Common myeloid progenitor, CD34-positive (primary cell): ENCODE measurements at places on chromosomes 12 and 14.

DNA sequence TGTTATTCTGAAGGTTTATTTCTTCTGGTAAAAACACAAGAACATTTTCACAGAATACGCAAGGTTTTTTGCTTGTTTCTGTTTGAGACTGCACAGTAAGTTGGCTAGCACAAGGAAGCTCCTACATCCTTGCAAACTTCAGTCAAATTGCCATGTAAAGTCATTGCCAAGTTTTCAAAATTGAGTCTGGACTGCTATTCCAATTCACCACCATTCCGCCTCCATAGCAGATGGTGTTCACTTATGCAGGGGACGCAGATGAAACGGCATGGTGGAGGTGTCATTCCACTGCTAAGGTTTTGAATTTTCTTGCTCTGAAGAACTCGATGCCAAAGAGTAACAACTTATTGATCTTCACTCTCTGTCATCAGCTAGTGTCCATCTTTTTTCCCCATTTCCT lies 303.9 kb upstream of the SYT1 start:
- DNase-seq: no peak

- DNase-seq: peak; percentile 96
These were observed 17.1 kb upstream of the EMP1 start for GRCh38 chr12:13179211-13180074.

- DNase-seq: no peak
These were observed 42.1 kb downstream of the FOXN3 start for GRCh38 chr14:89374908-89375307.

DNA sequence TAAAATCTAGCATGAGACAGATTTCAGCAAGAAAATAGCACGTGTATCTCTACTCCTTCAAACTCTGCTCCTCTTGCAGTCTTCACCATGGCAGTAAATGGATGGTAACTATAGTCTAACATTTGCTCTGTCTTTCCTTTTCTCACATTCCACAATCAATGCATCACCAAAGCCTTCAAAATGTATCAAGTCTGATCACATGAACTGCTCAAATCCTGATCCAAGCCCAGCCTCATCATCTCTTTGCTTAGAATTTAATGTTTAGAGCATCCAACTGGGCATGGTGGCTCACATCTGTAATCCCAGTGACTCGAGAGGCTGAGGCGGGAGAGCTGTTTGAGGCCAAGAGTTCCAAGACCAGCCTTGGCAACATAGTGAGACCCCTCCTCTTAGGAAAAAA lies 45.9 kb downstream of the CDK17 start:
- no peak for DNase-seq

DNA sequence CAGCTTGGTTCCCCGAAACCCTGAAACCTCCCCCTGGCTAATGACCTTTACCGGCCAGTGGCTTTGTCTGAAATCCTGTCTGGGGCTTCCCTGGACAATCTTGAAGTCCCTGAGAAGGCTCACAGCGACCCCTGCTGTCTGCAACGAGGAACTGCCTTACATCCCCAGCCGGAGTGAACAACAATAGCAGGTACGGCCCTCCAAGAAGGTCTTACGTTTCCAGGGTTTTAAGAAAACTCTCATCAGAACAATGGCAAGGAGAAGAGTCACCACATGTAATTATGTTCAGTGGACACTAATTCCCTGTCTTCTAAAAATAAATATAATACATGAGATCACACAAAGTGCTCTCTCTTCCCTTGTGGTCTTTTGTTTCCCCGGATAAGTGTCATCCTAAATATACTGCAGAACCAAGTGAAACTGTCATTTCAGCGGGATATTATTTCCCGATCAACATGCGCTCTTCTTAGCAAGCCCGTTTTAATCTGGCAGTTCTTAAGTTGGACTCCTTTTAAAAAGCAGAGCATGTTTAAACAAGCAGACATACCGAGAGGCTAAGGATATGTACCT lies 53.3 kb downstream of the RBM19 start:
- peak; percentile 71 for DNase-seq

GRCh38 chr12:116262741-116263140 lies 14.8 kb downstream of the MED13L start:
- no peak for DNase-seq

DNA sequence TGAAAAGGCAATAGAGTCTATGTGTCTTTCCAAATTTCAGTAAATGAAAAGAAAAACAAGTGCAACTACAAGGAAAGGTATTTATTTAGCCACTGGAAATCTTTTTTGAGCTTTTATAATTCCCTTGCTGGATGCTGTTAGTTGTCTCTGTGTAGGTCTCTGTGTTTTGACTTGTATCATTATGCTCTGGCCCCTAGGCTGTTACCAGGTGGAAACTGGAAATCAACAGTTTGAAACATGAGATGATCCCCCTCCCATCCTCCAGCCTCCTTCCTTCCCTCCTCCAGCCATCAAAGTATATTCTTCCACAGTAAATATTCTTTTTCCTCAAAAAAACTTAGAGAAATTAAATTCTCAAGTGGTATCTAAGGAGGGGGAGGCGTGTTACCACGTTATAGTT lies 934 bp upstream of the DCN start:
- no peak for DNase-seq

DNA sequence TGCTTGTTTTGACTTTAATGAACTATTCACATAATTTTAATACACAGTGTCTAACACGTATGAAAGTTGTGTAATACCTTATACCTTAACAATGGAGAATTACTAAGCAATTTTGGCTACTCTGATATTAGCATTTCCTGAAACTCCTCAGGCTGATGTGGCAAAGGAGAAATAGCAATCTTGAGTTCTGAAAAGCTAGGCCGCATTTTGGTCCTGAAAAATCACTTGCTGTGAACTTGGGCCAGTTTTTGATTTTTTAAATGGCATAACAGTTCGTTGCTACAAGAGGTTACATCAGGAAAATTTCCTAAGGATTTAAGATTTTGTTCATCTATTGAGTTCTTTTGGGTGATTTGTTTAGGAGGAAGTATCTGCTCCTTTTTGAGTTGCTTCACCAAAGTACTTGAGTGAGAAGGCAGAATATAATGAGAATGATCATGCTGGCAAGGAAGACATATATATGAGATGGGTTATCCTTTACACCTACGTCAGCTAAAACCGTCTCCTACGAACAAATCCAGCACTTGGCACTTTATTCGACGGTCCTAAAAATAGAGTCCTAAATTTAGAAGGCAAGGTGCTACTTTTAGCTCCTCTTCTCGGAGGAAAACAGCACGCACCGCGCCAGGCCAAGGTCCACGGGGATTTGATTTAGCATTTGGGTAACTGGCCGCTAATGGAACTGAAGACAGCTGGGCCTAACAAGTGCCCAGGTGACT lies 32.2 kb downstream of the MIA2 start:
- peak; percentile 29 for DNase-seq

GRCh38 chr12:91327889-91328288 lies 145.3 kb upstream of the DCN start:
- no peak for DNase-seq

- no peak for DNase-seq
These were observed 53.1 kb upstream of the GNG2 start for GRCh38 chr14:51807356-51807755.

GRCh38 chr14:64337888-64338615 lies 43.9 kb upstream of the ESR2 start:
- DNase-seq: peak; percentile 88

- no peak for DNase-seq
These were observed 64.4 kb upstream of the PTHLH start for GRCh38 chr12:28036940-28037339.

GRCh38 chr12:47721431-47721973 lies 3.8 kb downstream of the ENDOU start:
- DNase-seq: peak; percentile 88

DNA sequence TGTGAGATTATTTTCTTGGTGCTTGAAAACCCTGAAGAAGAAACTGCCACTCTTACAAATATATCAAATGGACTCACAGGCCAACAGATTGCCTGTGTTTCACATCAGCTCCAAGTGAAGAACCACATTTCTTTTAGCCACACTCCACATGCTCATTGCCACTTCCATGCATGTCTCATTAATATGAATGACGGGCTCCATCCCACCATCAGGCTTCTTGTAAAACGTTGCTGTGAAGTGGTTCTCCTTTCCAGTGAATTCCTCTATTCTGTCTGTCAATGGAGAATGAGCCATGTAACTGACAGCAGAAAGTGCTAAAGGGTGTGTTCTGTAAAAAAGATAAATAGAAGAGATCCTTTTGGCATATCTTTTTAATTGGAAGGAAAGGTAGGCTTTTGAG lies 188.2 kb upstream of the RMST start:
- no peak for DNase-seq

GRCh38 chr12:94649349-94650142 lies 811 bp downstream of the TMCC3 start:
- DNase-seq: peak; percentile 65

DNA sequence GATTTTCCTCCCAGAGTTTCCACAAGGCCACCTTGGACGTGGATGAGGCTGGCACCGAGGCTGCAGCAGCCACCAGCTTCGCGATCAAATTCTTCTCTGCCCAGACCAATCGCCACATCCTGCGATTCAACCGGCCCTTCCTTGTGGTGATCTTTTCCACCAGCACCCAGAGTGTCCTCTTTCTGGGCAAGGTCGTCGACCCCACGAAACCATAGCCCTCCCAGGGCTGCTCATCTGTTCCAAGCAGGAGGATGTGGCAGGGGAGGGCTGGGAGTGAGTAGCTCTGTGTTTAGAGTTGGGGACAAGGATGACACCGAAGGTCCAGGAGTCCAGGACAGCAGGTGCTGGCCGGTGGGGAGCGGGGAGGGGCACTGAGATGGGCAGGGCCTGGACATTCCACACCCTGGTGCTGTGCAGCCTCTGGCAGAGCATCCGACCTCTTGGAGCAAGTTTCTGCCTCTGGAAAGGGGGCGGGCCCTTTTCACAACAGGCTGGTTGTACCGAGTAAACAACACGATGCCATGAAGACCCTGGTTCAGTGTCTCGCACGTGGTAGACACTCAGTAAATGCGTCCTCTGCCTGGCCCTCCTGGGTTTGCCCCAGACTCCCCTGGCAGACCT lies 8.2 kb downstream of the SERPINA4 start:
- no peak for DNase-seq

DNA sequence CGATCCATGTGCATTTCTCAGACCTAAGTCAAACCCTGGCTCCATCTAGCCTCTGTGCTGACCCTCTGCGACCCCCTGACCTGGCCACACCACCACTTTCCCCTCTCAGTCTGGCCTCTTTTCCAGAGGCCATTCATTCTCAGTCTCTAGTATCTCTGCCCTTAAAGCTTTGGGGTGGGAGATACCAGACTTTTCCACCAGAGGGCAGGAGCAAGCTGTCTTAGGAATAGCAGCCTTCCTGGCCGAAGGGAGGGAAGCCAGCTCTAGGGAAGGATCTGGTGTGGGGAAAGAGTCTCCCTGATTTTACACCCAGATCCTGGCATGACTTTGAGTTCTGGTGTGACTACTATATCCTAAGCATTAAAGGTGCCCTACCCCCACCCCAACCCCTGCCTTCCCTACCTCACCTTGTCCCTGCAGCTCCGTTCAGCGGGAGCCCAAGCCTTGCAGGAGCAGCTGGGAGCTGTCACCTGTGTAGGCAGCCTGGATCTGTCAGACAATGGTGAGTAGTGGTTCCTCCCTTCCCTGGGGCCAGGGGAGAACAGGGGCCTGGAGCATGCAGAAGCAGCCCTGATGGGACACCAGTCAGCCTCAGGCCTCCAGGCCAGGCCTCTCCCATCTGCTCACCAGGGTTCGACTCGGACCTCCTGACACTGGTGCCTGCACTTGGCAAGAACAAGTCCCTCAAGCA lies 6.6 kb downstream of the CARMIL3 start:
- no peak for DNase-seq

DNA sequence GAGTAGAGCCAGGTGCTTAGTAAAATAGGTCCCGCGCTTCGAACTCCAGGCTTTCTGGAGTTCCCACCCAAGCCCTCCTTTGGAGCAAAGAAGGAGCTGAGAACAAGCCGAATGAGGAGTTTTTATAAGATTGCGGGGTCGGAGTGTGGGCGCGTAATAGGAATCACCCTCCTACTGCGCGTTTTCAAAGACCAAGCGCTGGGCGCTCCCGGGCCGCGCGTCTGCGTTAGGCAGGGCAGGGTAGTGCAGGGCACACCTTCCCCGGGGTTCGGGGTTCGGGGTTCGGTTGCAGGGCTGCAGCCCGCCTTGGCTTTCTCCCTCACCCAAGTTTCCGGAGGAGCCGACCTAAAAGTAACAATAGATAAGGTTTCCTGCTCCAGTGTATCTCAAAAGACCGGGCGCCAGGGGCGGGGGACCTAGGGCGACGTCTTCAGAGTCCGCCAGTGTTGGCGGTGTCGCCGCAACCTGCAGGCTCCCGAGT lies 3.6 kb downstream of the SSTR1 start:
- no peak for DNase-seq

GRCh38 chr14:75341620-75342019 lies 63.0 kb downstream of the FOS start:
- DNase-seq: peak; percentile 91

- no peak for DNase-seq
These were observed 65.9 kb downstream of the CACNA1C start for GRCh38 chr12:2118481-2119255.
